ENCODE measurements at places on chromosomes 3 and 15.

GRCh38 chr3:178140531-178141304 lies 395.5 kb upstream of the KCNMB2 start:
- no peak for DNase-seq

DNA sequence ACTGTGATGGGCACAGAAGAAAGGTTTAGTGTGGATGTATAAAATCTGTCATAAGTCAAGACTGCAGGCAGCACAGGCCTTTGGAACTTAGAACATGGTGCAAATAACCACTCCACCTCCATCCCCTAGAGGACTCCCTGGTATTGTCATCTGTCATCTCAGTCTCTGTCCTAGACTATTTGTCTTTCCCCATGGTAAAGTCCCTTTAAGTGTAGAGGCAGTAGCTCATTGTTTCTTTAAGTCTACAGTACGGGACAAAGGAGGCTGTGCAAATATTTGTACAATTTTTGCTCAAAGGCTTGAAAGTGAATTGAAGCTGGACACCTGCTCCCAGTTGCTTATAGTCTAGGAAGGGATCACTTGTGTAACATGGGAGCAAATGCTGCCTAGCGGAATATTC lies 3.2 kb upstream of the PXYLP1 start:
- DNase-seq: no peak

GRCh38 chr3:10371789-10372188 lies 50.9 kb upstream of the SEC13 start:
- DNase-seq: no peak

DNA sequence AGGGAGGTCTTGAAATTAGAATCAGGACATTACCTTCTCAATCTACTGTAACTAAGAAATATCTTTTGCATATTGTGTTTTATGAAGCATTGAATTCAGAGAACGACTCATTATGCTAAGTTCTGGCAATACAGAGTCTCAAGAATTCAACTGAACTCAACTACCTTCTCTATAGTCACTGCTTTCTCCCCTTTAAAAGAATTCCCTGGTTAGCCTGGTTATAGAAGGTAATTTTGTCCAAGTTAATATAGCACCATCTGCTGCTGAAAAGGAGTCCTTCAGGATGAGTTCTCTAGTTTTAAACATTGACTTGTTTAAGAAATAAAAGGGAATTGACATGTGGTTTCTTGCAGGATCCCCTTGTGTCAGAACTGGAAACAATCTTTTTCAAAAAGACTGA lies 60.2 kb downstream of the IL16 start:
- peak; percentile 9 for DNase-seq

- no peak for DNase-seq
Measured at GRCh38 chr3:149473357-149474249, 894 bp upstream of the TM4SF4 start.

DNA sequence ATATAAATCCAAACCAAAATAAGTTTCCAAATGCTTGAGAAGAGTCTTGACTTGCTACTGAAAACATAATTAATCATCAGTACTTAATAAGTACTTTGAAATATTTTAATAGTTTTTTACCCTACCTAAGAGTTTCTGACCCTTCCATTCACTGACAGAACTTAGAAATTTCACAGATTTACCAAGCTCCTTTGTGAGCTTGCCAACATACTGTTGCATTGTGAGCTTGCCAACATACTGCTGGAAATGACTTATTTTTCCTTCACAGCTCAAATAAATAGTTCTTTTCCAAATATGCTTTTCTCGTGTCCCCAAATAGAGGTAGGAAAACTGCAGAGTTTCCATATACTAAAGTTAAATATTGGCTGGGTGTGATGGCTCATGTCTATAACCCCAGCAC lies 9.6 kb upstream of the AADAC start:
- DNase-seq: no peak

DNA sequence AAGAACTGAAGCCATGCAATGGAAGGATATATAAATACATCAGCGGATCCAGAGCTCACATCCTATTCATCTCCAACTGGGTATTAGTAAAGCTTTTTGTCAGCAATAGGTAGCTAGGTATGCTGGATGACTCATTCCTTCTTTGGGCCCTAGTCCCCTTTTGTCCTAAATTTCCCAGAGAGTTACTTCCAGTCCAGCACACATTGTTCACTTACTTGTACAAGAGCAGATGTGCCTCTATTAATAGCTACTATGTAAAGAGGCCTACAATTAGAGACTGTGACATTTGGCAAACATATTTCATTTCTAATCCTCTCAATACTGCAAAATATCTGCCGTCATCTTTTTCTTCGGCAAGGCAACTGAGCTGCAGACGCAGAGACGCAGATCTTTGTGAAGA lies 1.7 kb upstream of the SLC4A7 start:
- no peak for DNase-seq

DNA sequence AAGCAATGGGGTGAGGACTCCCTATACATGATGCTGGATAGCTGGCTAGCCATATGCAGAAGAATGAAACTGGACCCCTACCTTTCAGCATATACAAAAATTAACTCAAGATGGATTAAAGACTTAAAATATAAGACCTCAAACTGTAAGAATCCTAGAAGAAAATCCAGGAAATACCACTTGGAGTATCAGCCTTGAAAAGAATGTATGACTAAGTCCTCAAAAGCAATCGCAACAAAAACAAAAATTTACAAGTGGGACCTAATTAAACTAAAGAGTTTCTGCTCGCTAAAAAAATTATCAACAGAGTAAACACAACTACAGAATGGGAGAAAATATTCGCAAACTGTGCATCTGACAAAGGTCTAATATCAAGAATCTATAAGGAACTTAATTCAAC lies 94.3 kb downstream of the XRN1 start:
- DNase-seq: no peak

DNA sequence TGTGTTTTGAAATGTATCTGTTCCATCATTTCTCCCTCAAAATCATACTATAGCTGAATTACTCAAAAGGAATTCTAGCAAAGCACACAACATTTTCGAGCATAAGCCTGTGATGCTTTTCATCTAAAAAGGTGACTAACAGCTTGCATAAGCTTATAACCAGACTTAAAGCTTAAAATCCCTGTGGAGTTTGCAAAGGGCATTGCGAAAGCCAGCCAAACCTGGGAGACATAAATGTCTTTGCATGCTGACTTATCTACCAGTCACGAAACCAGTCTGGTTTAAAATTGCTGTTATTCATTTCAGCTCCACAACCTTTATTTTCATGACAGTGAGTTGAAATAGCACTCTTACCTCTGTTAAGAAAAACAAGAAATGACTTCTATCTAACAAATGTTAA lies 35.6 kb upstream of the LIPC start:
- DNase-seq: peak; percentile 9

DNA sequence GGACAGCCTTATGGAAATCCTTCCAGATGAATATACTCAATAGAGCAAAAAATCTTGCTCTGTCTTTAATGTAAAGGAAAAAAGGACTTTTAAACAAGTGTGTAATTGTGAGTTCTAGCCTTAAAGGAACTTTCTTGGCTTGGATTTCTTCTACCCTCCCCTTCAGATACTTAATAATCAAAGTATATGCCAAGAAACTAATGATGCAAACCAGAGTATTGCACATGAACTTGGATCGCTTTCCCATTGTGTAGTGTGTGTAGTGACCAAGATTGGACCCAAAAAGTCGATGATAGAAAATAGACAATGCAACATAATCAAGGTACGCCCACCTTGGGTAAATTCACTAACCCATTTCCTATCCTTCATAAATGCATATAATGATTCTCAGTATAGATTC lies 123.8 kb downstream of the TIGIT start:
- DNase-seq: no peak

GRCh38 chr3:156978481-156978961 lies 152.4 kb downstream of the LEKR1 start:
- no peak for DNase-seq

GRCh38 chr3:181265750-181266333 lies 276.3 kb upstream of the DNAJC19 start:
- DNase-seq: no peak

DNA sequence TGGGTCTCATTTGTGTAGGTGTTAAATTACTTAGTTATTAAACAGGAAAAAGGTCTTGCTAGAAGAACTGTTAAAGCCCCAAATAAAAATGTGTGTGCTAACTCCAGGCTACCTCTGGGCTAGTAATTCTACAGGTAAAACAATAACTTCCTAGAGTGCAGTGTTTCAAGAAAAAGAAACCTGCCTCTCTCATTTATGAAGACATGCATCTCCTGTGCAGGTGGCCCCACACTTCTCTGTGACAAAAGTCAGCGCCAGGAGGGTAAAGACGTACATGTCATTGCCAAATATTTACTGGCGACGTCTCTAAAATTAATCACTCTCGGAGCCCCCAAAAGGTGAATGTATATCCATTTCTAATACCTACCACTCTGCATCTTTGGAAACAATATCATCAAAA lies 131.7 kb downstream of the FOXP1 start:
- no peak for DNase-seq

DNA sequence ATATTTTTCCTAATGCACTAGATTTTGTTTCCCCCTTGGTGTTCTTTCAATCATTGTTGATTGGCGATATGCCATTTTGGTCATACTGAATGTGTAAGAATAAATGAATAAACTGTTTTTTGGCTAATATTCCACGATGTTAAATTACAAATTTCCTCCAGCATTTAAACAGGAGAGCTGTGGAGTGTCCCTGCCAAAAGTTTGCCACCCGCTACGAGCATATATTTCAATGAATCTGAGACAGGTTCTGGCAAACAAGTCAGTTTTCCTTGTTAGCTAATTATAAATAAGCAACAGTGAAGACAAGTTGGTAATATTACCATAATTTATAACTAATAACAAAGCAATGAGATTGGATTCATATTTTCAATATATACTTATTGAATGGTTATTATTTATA lies 777.6 kb downstream of the ROBO1 start:
- no peak for DNase-seq

GRCh38 chr3:32596909-32597369 lies 26.3 kb upstream of the DYNC1LI1 start:
- DNase-seq: no peak

GRCh38 chr3:160956785-160957184 lies 148.4 kb downstream of the B3GALNT1 start:
- DNase-seq: no peak

DNA sequence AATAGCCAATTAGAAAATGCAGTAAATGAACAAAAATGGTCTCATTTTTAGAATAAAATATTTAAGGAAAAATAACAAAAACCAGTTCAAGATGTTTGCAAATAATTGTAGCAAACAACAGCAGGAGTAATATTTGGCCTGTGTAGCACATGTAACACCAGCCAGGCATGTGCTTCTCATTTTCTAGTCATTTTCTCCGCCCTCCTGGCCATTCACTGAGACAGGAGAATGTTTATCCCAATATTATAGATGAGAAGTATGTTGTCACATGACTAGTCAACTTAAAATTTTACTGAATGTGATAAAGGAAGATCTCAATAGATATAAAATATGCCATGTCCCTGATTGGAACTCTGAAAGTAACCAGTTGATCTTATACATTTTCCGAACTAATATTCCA lies 7.8 kb upstream of the ATP10A start:
- DNase-seq: no peak

GRCh38 chr3:43970351-43970750 lies 271.3 kb upstream of the TOPAZ1 start:
- no peak for DNase-seq

GRCh38 chr3:156750874-156751245 lies 75.3 kb upstream of the LEKR1 start:
- DNase-seq: no peak

DNA sequence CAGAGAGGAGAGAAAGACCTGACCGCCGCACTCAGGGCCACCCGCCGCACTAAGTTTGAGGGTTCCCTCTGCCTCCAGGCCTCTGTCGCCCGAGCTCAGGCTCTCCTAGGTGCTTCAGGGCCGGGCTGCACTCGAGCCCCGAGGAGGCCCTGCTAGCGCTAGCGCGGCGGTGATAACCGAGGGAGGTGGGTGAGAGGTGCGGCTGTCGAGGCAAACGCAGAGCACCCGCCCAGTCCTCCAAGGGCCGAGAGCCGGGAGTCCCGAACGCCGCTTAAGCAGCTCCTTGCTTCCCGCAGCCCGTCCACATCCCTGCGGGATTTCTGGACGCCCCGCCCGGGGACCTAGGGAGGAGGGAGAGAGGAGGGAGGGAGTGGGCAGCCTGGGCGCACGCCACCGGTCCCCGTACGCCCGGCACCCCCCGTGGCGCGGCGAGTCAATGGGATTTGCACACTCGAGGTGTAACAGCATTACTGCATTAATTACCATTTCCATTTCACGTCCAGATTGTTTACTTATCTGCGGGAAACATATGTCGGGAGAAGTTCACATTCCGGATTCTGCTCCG lies 6.8 kb downstream of the SOX14 start:
- DNase-seq: no peak

DNA sequence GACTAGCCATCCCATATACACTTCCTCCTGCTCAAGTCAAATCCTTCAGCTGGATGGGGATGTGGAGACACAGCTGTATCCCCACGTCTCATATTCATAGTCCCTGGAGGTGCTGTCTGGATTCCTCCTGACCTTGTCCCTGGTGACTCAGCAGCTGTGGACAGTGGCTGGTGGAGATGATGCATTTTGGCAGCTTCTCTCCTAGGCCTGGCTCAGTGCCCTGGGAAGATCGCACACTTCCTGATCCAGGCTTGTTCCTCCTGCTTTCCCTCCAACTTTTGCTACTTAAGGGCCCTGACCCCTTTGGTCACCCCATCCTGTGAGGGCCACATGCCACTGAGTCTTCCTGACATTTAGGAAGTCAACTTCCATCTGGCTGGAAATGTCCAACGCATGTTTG lies 44.4 kb downstream of the ADAMTSL3 start:
- no peak for DNase-seq

DNA sequence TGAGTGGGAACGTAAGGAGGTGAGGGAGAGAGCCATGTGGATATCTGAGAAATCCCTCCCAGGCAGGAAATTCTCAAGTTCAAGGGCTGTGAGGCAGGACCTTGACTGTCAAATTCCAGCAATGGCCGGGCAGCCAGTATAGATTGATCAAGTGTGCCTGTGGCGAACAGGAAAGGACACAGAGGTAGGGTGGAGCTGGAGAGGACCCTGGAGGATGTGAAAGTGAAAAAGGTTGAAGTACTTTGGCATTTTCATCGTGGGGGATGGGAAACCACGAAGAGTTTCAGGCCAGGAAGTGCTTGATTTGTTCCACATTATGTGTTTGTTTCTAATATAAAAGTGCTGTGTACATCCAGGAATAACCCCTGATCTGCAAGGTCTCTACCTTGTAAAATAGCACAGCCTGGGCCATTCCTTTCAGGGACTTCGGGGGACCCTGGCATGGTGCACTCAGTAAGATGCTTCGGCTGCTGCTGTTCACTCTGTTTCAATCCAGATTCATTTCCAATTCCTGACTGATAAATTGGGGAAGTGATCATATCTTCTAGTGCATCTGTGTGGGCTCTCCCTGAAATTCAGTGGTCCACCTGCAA lies 156.6 kb downstream of the MCTP2 start:
- no peak for DNase-seq

- DNase-seq: no peak
Measured at GRCh38 chr15:101174152-101174920, 77.5 kb downstream of the CHSY1 start.

GRCh38 chr15:34691034-34691433 lies 63.8 kb downstream of the GJD2 start:
- DNase-seq: no peak
